Astrocyte of the spinal cord (primary cell): ENCODE measurements at places on chromosomes 5 and 9.
A peak's percentile ranks its signal among the peaks of the same experiment; 100 is the strongest.

GRCh38 chr9:94128580-94128979 lies 44.3 kb downstream of the PTPDC1 start:
- no peak for DNase-seq

DNA sequence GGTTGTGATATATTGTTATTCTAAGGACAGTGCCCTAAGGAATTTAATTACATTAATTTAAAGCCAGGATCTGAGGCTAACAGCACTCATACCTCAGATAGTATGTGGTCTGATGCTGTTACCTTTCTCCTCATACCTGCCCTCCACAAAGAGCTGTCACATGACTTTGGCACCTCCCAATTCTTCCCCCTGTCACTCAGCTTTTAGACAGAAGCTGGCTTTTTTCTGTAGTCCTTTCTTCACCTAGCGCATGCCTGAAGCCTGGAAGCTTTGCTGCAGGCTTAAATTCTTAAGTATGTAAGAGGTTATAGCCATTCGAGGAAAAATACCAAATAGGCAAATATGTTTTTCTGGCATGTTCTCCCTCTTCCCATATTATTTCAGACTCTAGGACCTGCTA lies 61.0 kb upstream of the ADAMTS19 start:
- no peak for DNase-seq

DNA sequence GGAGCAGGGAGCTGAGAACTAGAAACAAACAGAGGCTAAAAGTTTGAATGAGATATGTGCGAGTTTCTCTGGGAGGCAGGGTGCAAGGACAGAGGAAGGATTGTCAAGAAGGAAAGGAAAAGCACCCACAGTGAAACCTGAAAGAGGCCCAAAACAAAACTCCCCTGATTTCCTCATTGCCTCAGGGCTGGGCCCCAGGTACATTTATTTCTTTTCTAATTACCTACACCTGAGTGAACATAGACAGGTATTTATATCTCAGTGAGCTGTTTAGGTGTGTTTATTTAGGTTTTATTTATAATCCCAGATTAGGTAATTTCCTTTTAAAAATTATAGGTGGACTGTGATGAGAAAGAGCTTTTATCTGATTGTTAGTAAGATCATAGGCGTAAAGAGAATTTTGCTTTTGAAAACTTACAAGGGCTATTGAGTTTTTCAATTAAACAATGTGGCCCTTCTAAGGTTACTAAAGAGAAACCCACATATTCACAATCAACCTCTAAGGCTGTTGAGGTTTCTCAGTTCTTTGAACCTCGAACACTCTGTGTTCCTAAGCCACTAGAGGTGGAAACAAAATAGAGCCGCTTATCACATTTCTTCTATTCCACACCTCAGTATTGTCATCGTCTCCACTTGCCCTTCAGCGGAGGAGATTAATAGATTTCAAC lies 344.8 kb downstream of the ZNF608 start:
- DNase-seq, result no peak

DNA sequence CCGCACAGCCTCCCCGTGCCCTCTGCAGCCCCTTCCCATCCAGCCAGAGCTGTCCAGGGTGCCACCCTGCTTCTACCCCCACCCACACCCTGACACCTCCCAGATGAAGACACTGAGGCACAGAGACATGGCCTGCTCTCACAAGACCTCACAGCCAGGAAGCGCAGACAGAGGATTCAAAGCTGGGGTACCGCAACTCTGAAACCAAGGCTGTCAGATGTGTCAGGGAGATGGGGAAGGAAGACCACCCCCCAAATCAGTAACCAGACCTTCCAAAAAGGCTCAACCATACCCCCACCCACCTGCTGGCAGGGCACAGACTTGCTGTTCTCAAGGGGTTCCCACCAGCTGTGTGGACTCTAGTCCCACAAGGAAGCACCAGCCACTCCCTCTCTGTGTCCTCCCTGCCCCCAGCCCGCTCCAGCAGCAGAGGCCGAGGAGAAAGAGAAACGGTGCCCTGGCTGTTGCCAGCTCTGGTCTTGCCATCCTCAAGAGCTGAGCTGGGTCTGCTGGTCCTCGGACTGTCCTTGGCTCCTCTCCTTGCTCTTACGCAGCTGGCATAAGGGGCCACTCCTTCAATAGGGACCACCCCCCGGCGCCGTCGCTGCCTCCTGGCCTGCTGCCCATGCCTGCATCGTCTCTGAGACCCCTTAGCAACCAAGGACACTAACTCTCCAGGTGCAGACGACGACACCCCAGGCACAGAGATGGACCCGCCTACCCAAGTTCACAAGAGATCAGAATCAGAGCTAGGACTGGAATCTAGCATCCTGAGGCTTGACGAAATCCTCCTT lies 699 bp downstream of the AKNA start:
- DNase-seq, result peak; percentile 16

GRCh38 chr9:104319685-104320084 lies 184.4 kb upstream of the OR13F1 start:
- no peak for DNase-seq

DNA sequence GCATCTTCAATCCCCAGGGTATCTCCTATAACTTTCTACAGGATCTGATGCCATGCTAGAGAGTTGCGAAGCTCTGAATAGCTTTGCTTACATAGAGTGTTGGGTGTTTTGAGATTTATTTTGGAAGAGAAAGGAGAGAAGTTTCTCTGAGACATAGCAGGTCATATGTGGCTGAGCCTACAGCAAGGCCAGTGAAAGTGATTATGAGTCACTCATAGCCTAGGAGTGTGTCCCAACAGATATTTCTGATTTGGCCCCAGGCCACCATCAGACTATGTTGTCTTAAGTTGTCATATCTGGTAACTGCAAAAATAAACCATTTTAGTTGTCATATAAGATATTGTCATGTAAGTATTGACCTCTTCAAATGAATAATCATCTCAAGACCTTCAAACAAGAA lies 132.0 kb upstream of the RAI14 start:
- DNase-seq, result peak; percentile 62

- no peak for DNase-seq
Observed at GRCh38 chr9:137235424-137236237, 4.9 kb downstream of the SLC34A3 start.

DNA sequence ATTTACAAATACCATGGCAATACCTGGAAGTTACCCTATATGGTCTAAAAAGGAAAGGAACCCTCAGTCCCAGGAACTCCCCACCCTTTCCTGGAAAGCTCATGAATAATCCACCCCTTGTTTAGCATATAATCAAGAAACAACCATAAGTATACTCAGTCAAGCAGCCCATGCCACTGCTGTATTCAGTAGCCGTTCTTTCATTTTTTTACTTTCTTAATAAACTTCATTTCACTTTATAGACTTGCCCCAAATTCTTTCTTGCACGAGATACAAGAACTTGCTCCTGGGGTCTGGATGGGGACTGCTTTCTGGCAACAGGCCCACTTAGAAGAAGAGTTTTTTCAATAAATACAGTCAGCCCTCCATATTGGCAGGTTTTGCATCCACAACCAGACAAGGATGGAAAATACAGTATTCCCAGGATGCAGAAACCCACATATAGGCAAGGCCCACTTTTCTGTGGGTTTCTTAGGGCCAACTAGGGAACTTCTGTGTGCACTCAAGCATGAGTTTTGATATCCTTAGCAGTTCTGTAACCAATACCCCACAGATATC lies 2.8 kb upstream of the TBCA start:
- no peak for DNase-seq

GRCh38 chr9:134983074-134983473 lies 65.4 kb upstream of the FCN1 start:
- DNase-seq, result no peak

- no peak for DNase-seq
Observed at GRCh38 chr5:59656351-59657254, 236.9 kb downstream of the PDE4D start.

DNA sequence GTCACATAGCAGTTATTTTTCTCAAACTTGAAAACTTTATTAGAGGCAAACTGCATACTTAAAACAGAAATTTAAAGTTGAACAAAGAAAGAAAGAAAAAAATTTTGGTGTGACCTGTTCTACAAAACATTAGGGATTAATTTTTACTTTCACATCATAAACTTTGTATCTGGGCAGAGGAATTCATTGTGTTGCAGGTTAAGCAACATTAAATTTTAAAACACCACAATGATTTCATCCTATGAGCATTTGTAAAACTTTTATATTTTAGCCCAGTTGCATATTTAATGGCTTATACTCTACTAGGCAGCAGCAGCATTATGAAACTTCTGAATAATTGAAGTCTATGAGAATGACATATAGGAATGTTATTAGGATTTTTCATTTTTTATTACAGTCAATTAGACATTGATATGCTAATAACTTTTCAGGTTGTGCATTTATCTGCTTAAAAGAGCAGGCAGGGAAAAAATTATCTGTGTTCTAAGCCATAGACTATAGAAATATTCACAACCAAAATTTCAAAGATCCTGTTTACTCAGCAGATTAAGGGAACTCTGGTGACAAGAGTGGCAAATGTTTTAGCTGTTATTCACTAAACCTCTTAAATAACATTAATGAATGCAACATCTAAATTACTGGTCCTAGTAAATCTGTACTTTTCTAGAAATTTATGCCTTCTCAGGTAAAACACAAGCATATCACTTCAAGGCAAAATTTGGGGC lies 1088.5 kb upstream of the CDH6 start:
- DNase-seq, result no peak

- no peak for DNase-seq
Observed at GRCh38 chr5:157613385-157614245, 38.0 kb upstream of the ADAM19 start.

GRCh38 chr5:83577036-83577636 lies 105.6 kb downstream of the VCAN start:
- DNase-seq, result no peak

- no peak for DNase-seq
Observed at GRCh38 chr5:7078901-7079300, 317.0 kb upstream of the ADCY2 start.

DNA sequence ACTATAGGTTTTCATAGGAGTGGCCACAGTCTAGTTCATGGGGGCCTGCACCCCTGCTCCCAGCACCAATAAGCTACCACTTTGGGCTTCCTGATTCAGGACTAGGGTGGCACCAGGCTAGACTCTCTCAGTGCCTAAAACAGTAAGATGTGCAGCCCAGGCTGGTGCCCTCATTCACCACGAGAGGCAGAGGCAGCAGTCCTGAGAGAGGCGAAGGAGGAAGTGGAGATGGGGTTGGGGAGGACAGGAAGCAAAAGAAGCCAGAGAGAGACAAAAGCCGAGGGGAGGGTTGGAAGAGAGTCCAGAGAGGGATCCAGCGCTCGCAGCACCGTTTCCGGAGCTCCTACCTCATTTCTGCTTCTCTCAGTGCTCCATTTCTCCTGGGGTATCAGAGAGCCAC lies 180.9 kb downstream of the MED10 start:
- no peak for DNase-seq

GRCh38 chr9:36623280-36623679 lies 50.6 kb downstream of the MELK start:
- DNase-seq, result peak; percentile 4

GRCh38 chr5:56910210-56910965 lies 992 bp downstream of the SETD9 start:
- DNase-seq, result no peak

DNA sequence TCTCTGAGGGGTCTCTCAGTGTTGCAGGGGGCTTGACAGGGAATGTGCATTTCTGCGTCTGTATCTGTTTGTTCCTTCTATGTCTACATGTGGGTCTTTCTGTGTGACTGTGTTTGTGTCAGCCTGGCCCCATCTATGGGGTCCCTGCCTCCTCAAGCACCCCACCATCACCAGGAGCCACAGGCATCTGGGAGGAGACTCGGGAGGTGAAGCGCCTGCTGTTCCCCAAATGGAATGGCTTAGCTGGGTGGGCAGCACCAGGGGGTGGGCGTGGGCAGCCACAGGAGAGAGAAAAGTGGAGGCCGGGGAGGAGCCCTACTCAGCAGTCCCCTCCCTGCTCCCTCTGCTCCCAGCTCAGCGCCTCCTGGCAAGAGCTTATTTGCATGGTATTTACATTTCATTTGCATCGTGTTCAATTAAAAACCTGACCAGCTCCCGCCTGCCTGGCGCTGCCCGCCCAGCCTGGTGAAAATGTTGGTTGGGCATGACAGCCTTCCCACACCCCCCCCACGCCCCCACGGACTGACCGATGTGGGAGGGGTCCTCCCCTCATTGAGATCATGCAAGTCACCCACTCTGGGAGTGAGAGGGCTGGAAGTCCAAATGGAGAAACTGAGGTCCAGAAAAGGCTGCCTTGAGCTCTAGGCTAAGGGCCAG lies 50.5 kb downstream of the CXXC5 start:
- peak; percentile 90 for DNase-seq

DNA sequence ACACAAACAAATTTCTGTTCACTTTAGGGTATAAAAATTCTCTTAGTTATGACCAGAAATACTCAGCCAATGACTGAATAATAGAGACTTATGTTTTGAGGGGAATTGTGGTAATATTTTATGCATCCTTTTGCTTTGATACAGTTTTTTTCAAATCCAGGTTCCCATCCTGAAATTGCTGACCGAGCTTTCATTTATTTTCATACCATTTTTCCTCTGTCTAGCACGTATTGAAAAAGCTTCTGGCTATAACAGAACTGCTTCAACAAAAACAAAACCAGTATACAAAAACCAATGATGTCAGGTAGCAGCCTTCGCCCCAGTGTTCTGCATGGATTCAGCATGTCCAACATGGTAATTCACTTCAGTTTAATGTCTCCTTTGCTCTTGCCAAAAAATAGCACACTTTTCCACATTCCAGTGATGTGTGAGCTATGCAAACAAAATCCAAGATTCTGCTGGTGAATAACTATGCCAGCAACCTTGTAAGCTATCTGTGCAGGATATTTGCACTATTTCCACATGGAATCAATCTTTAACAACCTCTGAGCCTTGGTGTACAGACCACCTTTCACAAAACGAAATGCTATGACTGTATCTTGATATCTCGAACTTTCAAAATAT lies 22.0 kb downstream of the CCNH start:
- DNase-seq, result peak; percentile 18

DNA sequence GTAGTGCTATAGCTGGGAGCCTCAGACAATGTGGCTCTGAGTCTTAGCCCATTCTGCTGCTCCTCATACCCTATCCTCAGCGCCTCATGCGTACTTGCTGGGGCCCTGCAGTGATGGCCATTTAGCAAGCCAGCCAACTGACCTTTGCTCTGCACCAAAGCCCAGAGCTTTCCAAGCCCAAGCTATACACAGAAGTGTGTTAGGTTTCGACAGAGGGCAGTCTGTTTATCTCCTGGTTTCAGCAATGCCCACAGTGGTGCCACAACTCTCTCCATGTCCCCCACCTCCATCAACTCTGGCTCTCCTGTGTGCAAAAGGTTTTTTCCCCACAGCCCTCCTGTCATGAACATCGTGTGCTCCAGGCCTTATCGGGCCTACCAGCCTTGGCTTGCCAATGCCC lies 16.9 kb downstream of the GNG10 start:
- DNase-seq, result no peak

GRCh38 chr5:13658761-13659160 lies 285.7 kb downstream of the DNAH5 start:
- no peak for DNase-seq

DNA sequence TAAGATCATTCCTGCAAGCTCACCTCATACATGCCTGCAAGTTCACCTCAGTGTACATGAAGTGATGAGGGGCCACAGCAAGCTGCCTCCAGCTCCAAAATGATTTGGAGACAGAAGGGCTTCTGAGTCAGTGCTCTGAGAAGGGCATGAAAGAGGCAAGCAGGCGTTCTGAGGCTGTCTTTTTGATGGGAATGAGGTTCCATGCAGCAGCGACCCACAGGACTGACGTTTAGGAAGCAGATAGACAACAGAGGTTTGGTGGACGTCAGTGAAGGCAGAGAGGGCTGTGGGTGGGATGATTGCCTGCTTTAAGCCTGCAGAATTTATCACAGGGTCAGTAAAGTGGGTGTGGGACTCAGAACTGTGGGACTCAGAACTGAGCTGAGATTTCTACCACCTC lies 8.9 kb upstream of the SMIM32 start:
- DNase-seq, result no peak

GRCh38 chr5:150119421-150120061 lies 33.2 kb upstream of the CSF1R start:
- DNase-seq, result no peak
